ENCODE measurements at places on chromosomes 2 and 18.
A peak's percentile ranks its signal among the peaks of the same experiment; 100 is the strongest.

DNA sequence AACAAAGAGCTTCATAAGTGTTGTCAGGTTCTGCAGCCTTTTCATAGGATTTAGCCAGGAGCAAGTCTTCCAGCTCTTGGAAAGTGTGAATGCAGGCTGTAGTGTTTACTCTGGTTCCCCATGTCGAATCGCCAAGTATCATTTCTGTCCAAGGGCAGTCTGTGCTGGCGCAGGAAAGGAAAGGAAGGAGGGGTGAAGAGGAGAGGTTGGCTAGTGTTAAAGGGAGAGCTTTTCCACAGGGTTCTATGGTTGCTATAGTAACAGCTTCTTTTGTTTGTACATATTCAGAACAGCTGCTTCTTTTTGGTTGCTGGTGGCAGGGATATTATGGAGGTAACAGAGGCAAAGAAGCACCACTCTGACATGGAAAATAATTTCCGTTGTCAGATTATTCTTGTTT lies 69.9 kb downstream of the KCNH7 start:
- DNase-seq, result peak; percentile 6

DNA sequence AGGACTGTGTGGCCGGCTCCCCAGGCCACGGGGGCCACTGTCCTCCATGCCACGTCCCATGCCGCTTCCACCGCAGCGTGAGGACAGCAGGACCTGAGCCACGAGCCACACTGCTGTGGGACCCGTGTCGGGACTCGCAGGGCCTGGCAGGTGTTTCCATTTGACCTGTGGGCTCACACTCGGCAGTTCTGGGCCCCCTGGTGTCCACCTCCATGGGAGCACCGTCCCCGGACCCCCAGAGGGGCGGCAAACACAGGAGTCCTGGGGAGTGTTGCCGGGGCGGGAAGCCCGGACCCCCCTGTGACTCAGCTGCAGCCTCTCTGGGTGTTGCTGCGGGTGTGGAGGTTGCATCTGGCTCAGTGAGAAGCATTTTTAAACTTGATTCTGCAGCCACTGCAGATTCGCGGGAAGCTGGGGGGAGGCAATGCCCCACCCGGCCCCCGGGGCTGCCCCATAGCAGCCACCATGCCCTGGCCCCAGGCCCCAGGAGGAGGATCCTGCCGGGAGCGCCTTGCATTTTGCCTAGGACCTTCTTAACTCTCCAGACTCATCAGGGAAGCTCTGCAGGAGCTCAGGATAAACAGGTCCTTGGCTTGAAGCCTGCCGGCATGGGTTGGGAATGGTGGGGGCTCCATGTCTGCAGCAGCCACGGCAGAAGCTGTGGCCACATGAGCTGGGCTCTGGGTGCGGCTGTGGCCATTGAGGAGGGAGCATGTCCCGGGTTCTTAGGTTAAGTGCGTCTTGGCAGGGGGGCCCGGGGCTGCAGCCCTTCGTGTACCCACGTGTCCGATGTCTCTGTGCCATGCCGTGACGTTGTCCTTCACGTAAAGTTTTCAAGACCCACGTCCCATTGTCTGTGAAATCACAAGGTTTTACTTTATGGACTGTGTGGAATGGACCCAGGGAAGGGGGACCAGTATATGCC lies 30.9 kb downstream of the NFATC1 start:
- DNase-seq, result no peak

DNA sequence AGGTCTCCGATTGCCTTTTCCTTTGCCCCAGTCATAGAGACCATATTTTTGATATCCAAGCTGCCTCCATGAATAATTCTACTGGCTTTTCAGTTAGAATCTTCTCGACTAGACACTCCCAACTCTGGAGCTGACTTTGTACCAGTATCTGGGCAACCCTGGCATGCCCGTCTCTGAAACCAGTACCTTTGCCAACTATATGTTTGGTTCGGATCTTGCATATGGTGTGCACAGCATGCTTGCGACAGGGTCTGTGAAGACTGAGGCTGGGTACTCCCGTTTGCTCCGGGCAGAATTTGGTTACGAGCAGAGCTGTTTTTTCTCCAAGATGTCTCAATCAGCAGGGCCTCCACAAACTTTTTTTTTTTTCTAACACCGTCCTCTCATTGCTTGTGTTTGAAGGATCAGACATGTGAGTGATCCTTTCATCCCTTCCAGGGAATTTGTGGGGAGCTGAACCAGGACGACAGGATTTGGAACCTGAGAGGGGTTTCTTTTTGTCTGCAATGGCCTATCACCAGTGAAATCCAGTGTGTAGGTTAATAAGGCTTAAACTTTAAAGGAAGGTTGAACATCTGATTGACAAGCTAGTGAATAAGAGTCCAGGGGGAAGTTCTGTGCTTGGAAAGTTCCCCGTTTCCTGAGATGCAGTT lies 322.3 kb downstream of the MYCN start:
- DNase-seq, result no peak

DNA sequence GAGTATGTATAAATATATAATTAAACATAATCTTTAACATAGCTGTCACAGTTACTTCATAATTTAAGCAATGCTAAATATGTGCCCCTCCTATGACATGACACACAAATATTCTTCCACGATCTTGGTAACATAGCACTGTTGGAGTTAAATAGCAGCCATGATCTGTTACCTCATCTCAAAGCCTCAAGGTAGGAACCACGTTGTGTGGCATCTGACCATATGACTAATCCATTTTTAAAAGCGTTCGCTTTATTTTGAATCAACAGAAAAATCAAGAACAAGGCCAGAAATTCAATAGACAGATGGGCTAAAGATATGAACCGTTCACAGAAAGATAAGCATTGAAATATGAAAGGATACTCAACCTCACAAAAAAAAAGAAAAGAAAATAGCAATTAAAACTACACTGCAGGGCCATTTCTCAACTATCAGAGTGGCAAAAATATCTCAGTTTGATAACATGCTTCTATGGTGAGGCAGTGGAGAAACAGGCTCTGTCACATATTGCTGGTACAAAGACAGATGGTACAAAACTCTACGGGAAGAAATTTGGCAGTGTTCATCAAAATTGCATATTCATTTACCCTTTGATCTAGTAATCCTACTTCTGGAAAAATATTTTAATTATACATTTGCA lies 105.9 kb downstream of the TMX3 start:
- DNase-seq, result no peak

DNA sequence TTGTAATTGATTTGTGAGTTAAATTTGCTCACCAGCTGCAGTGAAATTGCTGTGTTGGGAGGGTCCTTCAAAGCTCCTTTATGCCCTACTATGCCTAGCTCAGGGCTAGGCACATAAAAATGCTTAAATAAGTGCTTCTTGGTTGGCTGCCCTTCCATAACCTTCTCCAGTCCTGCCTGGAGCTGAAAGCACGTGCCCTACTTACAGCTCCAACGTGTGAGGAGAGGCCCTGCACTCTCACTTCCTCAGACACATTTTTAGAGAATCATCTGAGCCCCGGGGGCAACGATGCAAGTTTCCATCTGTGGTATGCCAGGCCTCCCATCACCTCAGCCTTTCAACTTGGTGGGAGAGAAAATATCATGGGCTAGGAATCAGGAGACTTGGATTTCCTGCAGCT lies 202.7 kb downstream of the BCL11A start:
- DNase-seq, result no peak

- DNase-seq, result no peak
These were observed 564.4 kb downstream of the ZEB2 start for GRCh38 chr2:143955401-143956065.

GRCh38 chr2:99780276-99780675 lies 290.5 kb upstream of the REV1 start:
- no peak for DNase-seq

DNA sequence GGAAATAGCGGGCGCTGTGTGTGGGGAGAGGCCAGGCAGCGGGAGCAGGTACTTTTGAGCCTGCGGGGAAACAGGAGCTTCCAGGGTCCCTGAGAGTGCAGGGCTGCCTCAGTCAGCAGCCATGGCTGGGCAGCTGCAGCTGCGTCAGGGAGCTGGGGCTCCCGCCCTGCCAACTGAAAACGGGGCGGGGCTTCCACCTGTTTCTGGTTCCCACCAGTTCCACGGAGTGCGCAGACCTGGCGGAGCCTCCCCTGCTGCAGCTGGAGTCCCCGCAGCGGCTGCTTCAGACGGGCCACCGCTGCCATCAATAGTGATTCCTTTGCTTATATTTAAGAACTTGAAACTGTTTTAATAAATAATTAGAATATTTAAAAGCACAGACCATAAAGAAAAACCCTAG lies 30.6 kb upstream of the RPRM start:
- DNase-seq, result no peak

GRCh38 chr2:79771493-79771892 lies 258.6 kb downstream of the CTNNA2 start:
- no peak for DNase-seq

DNA sequence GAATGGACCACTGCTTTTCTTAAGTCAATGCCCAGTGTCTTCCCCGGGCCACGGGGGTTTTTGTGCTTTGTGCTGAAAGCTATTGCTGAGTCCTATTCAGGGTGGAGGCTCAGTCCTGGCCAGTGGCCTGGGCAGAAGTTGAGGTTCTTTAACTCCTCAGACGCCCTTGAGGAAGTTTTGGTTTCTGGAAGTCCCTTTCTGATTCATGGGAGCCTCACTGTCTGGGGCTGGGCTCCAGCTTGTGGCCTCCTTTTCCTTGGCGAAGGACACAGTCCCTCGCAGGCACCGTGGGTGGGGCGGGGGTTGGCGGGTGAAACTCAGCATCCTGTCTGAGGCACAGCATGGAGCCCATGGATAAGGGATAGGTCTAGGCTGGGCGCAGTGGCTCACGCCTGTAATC lies 465.2 kb upstream of the HS6ST1 start:
- DNase-seq, result no peak

DNA sequence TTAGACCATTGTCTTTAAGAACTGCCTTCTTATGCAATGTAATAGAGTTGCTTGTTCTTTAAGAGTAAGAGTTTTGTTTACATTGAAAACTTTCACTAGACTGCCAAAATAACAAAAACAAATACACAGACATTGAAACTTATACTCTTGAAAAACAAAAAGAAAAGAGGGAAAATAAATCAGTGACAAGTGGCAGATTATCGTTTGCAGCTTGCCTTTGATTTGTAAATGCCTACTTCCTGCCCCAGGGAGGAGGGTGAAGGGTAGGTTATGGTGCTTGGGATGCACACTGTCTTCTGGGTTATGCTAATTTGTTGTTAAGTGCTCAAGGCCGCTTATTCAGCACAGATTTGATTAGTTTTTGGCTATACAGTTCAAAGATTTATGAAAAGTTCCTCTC lies 198.7 kb downstream of the TGIF1 start:
- DNase-seq, result no peak

DNA sequence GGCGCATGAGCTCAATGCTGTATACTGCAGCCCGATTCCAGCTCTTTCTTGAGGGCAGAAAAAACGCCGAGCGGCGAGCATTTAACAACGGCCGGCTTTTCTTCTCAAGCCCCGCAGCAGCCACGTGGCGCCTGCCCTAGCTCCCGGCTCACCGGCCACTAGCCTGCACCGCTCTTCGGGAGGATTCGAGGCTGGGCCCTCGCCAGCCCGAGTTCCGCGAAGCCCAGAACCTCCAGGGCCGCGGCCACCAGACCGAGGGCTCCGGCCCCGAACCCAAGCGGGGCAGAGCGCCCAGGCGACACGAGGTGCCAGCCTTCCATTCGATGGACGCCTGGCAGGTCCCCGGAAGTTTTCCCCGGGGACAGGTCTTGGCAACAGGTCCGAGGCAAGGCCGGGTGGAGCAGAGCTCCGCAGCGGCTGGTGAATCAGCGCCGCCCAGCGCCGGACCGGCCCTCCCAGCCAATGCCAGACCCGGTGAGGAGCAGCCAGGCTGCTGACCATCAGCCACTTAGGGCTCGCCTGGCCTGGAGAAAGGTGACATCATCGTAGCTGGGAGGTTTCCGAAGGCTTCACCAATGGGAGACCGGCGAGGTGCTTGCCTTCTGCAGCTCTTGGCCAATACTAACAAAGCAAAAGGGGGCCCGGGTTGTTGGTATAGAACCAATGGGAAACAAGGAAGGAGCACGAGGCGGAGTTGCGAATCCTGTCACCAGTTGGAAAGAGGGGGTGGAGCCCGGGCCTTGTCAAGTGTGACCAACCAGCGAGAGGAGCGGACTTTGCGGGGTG lies 552 bp upstream of the MXD1 start:
- peak; percentile 99 for DNase-seq

- no peak for DNase-seq
These were observed 60.3 kb upstream of the ACVR1 start for GRCh38 chr2:157936406-157936805.
